ENCODE measurements at places on chromosomes 1 and 21. TPM values are rescaled to one million over a fixed set of nuclear protein-coding genes. Genes with fewer than 3 reads are reported as not detected.

Gene IL6R
- total RNA-seq = 1.6 TPM

Gene MPC2
- 41.1 TPM for total RNA-seq

Gene RPF1
- 27.6 TPM for total RNA-seq

Gene S100A14
- not detected for total RNA-seq

Gene VWA1
- 56.9 TPM for total RNA-seq

Gene CHI3L2
- total RNA-seq = not detected

Gene TRIM45
- 6.7 TPM for total RNA-seq

Gene SNX7
- 20.3 TPM for total RNA-seq

Gene KRTAP20-3
- not detected for total RNA-seq

GRCh38 chr1:26597629-26598039 is 68.1 kb downstream of the RPS6KA1 start:
- DNase-seq = no peak

- DNase-seq = no peak
These were observed 47.8 kb upstream of the SRSF10 start for GRCh38 chr1:24027838-24028468.

DNA sequence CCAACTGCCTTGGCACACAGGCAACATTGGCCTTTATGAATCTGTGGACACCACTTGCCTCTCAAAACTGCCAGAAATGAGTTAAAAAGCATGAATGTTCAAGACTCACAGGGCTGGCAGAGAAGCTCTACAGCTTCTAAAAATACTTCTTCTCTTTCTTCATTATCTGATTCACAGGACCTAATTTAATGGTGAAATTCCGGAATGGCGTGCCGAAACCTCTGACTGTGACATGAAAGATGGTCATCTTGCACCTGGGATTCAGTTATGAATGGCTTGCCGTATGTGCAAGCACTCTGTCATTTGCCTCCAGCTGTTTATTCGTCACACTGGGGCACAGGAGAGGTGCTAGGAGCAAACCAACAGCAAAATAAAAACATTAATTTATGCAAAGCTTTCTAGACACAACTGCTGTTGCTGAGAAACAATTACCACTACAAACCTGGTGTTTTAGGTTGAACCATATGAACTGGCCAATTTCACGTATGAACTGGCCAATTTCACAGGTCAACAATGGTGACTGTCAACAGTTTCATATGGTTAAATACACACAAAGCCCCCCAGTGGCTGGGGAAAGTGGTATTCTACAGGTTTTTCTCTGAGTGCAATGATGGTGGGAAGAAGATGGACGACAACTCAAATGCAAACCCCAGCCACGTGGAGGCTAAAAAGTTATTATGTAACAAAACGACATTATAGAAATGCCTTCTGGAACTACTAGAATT is 648.3 kb downstream of the KIF26B start:
- no peak for DNase-seq

GRCh38 chr1:171890131-171890530 is 48.8 kb downstream of the DNM3 start:
- no peak for DNase-seq

GRCh38 chr1:153984123-153984894 is 1.8 kb downstream of the RAB13 start:
- no peak for DNase-seq

DNA sequence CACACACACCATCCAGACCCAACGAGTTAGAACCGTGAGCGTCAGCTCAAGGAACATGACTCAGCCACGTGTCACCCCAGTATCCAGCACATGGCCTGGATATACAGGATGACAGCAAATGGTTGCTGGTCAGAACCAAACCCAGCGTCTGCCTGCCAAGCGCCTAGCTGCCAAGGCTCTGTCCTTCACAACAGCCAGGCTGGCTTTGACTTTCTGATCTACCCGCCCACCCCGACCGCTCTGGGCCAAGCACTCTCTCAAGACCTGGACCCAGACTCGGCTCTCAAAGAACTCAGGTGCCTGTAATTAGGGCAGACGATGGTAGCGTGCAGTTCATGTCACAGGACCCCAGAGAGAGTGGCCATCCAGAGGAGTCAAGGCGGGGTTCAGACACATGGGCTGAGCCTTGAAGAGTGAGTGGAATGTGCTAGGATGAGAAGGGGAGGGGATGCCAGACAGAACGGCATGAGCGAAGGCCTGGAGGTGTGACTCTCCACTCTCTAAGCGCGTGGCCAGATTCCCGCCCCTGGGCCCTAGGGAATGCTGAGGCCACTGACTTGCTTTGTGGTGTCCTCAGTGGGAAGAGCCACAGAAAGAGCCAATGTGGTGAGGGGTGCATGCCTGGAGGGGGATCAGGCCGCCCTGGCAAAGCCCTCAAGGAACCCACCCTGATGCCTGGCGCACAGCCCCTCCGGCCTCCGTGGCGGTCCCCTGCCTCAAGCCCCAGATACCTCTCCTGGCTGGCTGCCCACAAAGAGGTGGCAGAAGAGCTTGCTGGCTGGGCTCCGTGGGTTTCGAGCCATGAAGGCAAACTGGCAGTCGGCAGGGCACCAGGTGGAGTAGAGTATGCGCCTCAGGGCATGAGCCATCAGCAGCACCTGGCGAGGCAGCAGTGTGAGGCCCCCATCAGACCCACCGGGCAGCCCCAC is 7.0 kb downstream of the SH2D5 start:
- DNase-seq = no peak

DNA sequence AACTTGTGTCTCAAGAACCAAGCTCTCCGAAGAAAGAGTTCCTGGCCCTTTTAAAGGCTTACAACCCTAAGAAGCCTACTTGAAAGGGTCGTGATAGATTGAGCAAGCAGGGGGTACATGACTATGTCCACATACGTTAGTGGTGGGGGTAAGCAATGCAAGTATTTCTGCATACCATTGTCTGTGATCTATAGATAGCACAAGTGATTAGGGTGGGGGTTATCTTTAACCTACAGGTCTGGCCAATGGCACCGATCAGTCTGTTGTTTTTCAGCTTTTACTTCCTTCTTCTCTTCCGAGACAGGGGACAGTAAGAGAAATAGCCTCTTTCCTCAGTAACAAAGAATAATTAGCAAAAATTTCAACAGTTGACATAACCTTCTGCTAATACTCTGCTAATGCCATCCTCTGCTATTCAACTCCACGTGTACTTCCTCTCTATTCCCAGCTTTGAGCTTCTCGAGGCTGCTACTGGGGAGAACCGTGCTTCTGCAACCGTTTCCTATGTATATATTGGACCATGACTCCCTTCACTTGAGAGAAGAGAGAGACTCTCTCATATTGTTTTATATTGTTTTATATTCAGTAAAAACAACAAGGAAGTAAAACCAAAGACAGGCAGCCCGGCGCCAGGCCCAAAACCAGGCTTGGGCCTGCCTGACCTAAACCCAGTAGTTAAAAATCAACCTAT is 727.7 kb upstream of the NCAM2 start:
- no peak for DNase-seq

DNA sequence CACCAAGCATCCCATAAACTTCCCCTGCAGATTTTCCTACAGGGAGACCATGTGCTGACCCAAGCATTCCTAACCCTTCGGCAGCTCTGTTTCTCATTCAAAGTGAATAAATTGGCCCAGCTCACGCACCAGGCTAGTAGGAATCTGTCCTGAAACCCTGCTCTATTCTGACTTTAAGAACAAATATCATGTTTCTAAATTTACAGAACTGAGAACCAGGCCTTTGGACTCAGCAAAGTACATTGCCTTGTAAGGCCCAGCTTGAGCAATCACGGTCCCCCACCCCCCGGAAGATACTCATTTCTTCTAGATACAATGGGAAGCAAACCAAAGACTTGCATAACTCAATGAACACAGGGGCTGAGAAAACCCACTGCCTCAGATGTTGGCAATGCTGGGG is 160.1 kb upstream of the NFIA start:
- DNase-seq = no peak

- DNase-seq = no peak
These were observed at the start of gene MSH4 for GRCh38 chr1:75796376-75797272. MSH4 (plus strand) TSS chr1:75796882; CDS start chr1:75796986, 104 bp downstream.

GRCh38 chr1:203289281-203289981 is 15.9 kb upstream of the BTG2 start:
- no peak for DNase-seq

DNA sequence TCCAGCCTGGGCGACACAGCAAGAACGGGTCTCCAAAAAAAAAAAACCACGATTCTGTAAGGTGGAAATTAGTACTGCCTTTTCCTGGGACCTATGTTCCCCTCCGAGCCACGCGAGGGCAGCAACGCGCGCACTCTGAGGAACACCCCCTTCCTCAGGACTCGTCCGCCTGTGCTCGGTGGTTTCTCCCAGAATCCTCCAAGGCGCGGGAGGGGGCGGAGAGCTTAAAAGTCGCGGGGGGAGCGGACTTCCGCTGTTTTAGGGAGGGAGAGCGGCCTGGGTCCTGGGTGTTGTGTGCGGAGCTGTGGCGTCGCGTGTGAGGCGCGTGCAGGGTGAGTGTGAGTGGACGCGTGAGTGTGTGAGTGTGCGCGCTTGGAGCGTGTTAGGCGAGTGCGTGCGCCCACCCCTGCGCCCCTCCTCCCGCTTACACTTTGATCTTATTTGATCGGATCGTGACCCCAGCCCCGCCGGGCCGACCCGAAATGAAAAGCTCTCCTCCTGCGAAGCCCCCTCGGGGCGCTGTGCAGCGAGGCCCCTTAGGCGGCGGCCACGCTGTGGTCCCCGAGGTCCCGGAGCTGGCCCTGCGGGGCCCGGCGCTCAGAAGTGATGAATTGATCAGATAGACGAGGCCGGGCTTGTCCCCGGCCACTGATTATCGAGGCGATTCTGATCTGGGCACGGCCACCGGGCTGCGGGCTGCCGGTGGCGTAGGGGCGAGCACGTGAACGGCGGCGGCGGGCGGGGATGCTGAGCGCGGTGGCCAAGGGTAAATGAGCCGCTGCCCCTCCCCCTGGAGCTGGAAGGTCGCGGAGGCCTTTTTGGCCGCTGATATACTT is 9.6 kb downstream of the TMEM167B start:
- DNase-seq = peak; percentile 96

DNA sequence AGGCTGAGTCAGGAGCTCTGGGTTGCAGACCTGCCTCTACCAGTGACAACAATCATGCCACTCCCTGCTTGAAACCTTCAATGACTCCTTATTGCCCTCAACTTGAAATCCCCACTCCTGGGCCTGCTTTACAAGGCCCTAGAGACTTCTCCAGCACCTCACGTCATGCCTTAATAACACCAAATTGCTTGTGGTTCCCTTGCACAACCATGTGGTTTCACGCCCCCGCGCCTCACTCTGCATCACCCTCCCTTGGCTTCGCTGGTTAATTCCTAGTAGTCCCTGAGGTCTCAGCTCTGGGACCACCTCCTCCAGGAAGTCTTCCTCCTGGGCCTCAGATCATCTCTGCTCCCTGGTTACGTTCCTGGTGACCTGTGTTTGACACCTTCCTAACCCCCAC is 33.0 kb downstream of the EPHA2 start:
- no peak for DNase-seq

DNA sequence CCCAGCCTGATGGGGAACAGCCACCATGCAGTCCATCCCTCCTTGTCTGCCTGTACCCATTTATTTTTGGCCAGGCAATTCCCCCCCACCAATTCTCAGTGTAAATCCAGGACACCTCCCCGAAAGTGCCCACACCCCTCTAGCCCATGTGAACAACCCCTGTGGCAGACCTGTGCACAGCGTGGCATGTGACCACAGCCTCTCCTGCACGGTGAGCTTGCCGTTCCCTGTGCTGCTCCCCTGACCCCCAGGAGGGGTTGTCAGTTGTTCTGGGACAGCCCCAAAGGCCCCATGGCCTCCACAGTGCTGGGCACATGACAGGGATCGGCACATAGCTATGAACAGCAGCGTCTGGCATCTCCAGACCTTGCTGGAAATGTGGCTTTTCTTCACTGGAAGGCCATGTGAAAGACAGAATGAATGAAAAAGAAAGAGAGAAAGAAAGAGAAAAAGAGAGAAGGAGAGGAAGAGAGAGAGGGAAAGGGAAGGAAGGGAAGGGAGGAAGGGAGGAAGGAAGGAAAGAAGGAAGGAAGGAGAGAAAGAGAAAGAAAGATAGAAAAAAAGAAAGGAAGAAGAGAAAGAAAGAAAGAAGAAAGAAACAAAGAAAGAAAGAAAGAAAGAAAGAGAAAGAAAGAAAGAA is 3.9 kb downstream of the CAPN9 start:
- DNase-seq = no peak

- DNase-seq = no peak
These were observed 60.7 kb downstream of the ZNF697 start for GRCh38 chr1:119587341-119587740.

DNA sequence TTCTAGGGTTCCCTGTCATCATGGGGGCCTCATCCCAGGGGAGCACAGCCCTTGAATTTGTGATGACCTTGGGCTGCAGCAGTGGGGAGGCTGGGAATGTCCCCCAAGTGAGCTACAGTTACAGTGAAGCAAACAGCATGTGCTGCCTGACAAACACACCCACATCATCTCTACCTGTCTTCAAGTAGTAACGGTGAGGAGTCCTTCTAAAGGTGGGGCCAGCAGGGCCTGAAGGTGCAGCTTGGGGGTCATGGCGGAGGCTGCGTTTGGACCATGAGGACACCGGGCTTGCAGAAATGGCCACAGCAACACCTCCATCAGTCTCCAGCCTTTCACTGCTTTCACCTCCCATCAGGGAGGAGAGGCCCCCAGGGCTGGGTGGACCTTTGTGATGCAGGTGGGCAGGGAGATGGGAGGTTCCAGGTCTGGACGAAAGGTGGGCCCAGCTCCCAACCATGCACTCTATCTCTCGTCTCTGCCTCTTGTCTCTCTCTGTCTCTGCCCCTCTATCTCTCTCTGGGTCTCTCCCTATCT is 55.7 kb downstream of the WNT9A start:
- DNase-seq = no peak

DNA sequence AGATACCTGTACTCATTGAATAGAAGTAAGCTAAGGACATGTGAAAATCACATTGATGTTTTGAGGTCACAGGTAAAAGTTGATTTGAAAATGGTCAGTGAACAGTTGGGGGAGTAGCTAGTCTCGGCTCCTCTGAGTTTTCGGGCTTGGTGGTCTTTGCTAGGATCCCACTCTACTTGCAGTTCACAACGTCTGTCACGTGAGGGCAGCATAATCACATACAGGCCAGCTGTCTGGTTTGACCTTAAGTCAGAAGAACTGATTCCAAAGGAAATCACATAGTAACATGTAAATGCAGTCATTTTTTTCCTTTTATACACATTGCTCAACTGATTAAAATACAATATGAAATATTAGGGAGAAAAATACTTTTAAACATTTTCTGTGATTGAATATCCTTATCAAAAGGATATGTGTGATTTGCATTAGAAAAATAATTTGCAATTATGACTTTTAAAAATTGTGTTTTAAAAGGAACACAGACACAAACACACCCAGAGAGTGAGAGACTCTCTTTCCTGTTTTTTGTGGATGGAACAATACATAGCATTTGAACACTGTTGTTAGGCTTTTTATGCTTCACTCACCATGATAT is 21.8 kb upstream of the PDC start:
- peak; percentile 81 for DNase-seq

GRCh38 chr1:105686026-105686425 is 1370.4 kb upstream of the PRMT6 start:
- no peak for DNase-seq

DNA sequence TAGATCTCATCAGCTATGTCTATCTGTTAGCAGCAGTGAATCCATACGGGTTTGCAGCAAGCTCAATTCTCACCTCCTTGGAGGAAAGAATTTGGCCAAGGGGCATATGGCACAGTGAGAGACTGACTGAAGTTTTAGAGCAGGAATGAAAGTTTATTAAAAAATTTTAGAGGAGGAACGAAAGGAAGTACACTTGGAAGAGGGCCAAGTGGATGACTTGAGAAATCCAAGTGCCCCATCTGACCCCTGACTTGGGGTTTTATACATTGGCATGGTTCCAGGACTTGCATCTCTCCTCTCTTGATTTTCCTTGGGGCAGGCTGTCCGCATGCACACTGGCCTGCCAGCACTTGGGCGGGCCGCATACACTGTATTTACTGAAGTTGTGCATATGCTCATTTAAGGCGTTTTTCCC is 9.2 kb upstream of the OSBPL9 start:
- DNase-seq = no peak

- peak; percentile 72 for DNase-seq
These were observed 248.3 kb upstream of the CAMK1G start for GRCh38 chr1:209335178-209335577.
